ENCODE measurements at places on chromosomes 7 and 10. TPM values are rescaled to one million over a fixed set of nuclear protein-coding genes. Genes with fewer than 3 reads are reported as not detected.

The LBX1 gene
- total RNA-seq: not detected

The NPFFR1 gene
- total RNA-seq: not detected

The STMP1 gene
- total RNA-seq: 31.1 TPM

The RBM20 gene
- 2.6 TPM for total RNA-seq

The SPDYE9 gene
- not detected for total RNA-seq

The WNT8B gene
- not detected for total RNA-seq

The CLRN3 gene
- not detected for total RNA-seq

The FAM13C gene
- 0.05 TPM for total RNA-seq

The HOXA6 gene
- total RNA-seq: 1.5 TPM

The TRUB1 gene
- 14.6 TPM for total RNA-seq

The MUC12 gene
- total RNA-seq: 23.2 TPM

The TSPAN15 gene
- 125 TPM for total RNA-seq

The KLLN gene
- 0.63 TPM for total RNA-seq

The CLEC5A gene
- not detected for total RNA-seq

The SMKR1 gene
- total RNA-seq: 10.1 TPM

The TMEM140 gene
- total RNA-seq: 1.1 TPM

The MTURN gene
- 6.6 TPM for total RNA-seq

The TMEM209 gene
- total RNA-seq: 13.4 TPM

The TAS2R3 gene
- total RNA-seq: not detected

The MSS51 gene
- total RNA-seq: 0.26 TPM

The CHCHD3 gene
- 85.0 TPM for total RNA-seq

The GRM3 gene
- not detected for total RNA-seq

The PHKG1 gene
- 1.9 TPM for total RNA-seq

The SH2B2 gene
- 3.6 TPM for total RNA-seq

The PTPRE gene
- total RNA-seq: 5.7 TPM

The TMEM236 gene
- 0.05 TPM for total RNA-seq

The MRLN gene
- not detected for total RNA-seq

The PNLIP gene
- total RNA-seq: not detected

The SPAM1 gene
- total RNA-seq: not detected

The ZNF862 gene
- total RNA-seq: 2.1 TPM

The THAP5 gene
- total RNA-seq: 16.5 TPM

The EGR2 gene
- 0.52 TPM for total RNA-seq

The ZNF716 gene
- not detected for total RNA-seq

The DYNC1I1 gene
- not detected for total RNA-seq

The PRKAR2B gene
- 3.4 TPM for total RNA-seq

The C10orf90 gene
- 3.7 TPM for total RNA-seq

The CARD11 gene
- total RNA-seq: 1.5 TPM

The MKX gene
- not detected for total RNA-seq

The FAS gene
- total RNA-seq: 32.4 TPM

The CTTNBP2 gene
- total RNA-seq: 0.33 TPM

The PIP gene
- not detected for total RNA-seq

The COL17A1 gene
- 1.8 TPM for total RNA-seq

The SORCS1 gene
- not detected for total RNA-seq

The SH2D4B gene
- 0.10 TPM for total RNA-seq

The GPR22 gene
- not detected for total RNA-seq

The CAMK1D gene
- total RNA-seq: 6.3 TPM

The HNRNPH3 gene
- 173 TPM for total RNA-seq

The DRGX gene
- total RNA-seq: not detected

The CPN1 gene
- 0.20 TPM for total RNA-seq

The LAMB1 gene
- 104 TPM for total RNA-seq

The NSMCE4A gene
- 67.1 TPM for total RNA-seq

The GDI2 gene
- total RNA-seq: 223 TPM

The ANKRD61 gene
- total RNA-seq: 0.53 TPM

The RSPH10B gene
- not detected for total RNA-seq

The SFTPA1 gene
- total RNA-seq: not detected

All from A549 treated with GW870086 at 1 μM for 4 hours (cell line).